Dorsolateral prefrontal cortex (tissue), 122 donors: ENCODE measurements at places on chromosomes 12 and 14. TPM values are rescaled to one million over a fixed set of nuclear protein-coding genes. Genes with fewer than 3 reads are reported as not detected.

- no peak for DNase-seq
Observed at GRCh38 chr14:65098586-65098985, 3.7 kb downstream of the MAX start.

DNA sequence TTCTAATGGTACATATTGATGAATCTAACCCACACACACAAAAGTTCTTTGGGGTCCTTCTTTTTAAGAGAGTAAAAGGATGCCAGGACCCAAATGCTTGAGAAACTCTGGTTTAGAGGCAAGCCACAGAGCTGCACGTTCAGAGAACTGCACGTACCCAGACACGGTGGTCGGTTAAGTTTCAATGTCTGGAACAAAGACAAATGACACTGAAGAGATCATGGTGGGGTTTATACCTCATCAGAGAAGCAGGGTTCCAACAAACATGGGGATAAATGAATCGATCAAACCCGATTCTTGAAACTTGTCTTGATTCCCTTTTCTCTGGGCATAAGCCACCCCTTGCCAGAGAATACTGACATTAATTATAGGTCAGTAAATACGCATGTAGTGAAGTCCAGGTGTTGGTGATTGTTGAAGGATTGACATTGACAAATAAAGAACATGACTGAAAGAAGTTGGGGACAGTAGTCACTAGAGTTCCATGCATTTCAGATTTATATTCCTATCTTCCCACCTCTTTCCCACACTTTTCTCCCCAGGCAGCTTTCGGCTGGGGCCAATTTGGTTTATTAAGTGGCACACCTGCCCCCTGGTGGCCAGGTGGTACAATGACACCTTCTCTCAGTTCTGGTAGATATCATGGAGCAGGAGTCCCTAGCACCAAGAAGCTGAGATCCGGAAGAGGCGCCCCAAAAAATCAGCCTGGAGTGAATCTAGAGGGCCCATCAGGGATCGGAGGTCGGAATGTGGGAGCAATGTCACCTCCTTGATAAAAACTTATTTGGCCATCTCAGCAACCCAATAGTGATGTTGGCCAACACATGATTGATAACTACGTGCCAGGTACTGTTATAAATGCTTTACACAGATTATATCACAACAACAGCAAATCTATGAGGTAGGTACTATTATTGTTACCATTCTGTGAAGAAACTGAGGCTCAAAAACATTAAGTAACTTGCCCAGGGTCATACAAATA is 17.8 kb upstream of the HDAC7 start:
- peak; percentile 76 for DNase-seq

GRCh38 chr12:123171967-123172366 is 21.1 kb upstream of the PITPNM2 start:
- DNase-seq: no peak

DNA sequence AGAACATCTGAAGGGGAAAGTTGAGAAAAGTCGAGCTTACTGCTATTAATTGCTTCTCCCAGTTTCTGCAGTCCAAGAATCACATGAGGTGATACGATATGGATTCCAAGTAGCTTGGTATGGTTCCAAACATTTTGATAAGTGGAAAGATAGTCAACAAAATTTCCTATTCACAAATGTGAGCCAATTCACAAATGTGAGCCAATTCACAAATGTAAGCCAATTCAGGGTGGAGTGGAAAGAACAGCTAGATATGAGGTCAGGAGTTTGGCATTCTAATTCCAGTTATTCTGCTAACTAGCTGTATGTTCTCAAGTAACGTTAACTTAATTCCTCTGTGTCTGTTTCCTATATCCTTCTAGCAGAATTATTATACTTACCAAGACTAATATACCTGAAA is 37.6 kb upstream of the DHRS4 start:
- DNase-seq: no peak

TPPP2 gene
- total RNA-seq: not detected

LAG3 gene
- 0.50 TPM for total RNA-seq

- no peak for DNase-seq
Observed at GRCh38 chr14:86708846-86709339, 1178.9 kb downstream of the FLRT2 start.

CFAP54 gene
- 7.4 TPM for total RNA-seq

GRCh38 chr14:20956376-20956976 is 1.2 kb downstream of the RNASE2 start:
- DNase-seq: no peak

GRCh38 chr12:93127582-93128331 is 198.7 kb upstream of the EEA1 start:
- DNase-seq: no peak

AKAP5 gene
- 7.3 TPM for total RNA-seq

DNA sequence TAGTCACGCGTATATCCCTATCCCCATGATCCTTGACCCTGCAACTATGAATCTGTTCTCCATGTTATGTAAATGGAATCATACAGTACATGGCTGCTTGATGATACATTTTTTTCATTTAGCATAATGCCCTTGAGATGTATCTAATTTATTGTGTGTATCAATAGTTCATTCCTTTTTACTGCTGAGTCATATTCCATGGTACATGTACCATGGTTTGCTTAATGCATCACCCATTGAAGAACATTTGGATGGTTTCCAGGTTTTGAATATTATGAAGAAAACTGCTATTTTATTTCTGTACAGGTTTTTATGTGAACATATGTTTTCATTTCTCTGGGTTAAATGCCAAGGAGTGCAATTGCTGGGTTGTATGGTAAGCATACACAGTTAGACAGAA is 4.0 kb upstream of the RNASE10 start:
- DNase-seq: no peak

DNA sequence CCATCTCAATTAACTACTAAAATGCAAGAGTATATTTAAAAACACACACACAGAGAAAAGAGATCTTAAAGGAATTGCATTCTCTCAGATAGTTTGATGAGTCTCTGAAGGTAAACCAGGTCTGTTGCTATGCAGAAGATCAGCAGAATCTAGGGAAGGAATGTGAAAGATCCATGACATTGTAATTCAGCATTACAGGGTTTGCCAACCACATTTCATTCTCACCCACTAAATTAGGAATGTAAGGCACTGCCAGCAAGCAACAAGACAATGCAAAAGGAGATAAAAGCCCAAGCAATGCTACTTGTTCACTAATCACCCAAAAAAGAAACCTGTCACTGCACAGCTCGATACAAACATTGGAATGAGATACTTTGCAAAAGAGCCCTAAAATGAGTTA is 106.3 kb downstream of the LRIG3 start:
- no peak for DNase-seq

SCN8A gene
- total RNA-seq: 161 TPM
